ENCODE measurements at places on chromosomes 4 and X.

DNA sequence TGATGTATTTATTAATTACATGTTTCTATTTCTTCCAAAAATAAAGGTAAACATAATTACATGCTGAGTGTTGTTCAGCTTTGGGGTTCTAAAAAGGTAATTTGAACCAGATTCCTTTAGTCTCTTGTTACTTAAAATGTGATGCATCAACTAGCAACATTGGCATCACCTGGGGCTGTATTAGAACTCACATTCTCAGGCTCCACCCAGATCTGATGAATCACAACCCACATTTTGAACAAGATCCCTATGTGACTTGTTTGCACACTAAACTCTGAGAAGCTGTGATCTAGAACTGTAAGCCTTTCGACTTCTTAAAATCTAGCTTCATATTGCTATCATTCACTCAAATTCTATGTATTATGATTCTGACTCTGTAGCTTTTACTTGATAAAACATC lies 23.0 kb upstream of the HS3ST1 start:
- DNase-seq = no peak

DNA sequence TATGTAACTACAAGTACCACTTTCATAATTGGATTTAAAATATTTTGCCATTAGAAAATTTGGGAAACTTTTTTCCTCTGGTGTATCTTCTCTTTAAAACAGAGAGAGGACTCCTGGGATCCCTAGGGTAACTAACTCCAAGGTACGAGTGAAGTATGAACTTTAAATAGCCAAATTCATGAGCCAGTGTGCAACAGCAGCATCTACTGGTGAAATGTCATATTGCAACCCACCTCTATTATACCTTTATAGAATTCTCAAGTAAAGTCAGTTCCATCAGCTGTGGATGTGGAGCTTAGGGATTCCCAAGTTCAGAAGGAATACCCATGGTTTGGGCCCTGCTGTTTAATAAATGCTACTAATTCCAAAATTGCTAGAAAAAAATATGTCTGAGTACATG lies 282.7 kb upstream of the TAPT1 start:
- no peak for DNase-seq

DNA sequence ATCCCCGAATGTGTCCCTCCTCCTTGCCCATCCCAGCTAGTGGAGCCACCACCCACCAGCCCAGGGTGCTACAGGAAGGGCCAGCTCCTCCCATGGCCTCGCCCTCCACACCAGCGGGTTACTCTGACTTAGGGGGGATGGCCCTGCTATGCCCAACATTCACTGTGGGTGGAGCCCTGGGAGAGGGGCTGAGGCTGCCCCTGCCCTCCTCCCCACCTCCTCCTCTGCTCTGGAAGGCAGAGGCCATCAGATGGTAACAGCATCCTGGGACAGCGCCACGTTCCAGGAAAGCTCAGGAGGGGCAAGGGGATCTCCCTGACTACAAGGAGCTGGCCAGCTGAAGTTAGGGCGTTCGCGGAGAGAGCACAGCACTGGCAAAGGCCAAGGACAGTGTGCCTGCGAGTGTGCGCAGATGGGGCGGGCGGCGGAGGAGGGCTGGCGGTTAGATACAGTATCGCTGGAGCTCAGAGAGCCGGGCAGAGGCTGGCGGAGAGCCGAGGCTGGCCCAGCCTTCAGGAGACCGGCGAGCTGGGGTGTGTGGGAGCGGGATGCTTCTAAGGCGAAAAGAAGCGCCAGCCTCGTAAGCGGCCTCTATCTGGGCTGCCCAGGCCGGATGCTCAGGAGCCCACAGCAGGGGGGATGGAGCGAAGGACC lies 1.5 kb downstream of the JAKMIP1 start:
- DNase-seq = no peak

GRCh38 chr4:148495463-148495862 lies 53.2 kb upstream of the NR3C2 start:
- DNase-seq = no peak

- no peak for DNase-seq
These were observed 11.4 kb downstream of the FTSJ1 start for GRCh38 chrX:48487362-48487798.

DNA sequence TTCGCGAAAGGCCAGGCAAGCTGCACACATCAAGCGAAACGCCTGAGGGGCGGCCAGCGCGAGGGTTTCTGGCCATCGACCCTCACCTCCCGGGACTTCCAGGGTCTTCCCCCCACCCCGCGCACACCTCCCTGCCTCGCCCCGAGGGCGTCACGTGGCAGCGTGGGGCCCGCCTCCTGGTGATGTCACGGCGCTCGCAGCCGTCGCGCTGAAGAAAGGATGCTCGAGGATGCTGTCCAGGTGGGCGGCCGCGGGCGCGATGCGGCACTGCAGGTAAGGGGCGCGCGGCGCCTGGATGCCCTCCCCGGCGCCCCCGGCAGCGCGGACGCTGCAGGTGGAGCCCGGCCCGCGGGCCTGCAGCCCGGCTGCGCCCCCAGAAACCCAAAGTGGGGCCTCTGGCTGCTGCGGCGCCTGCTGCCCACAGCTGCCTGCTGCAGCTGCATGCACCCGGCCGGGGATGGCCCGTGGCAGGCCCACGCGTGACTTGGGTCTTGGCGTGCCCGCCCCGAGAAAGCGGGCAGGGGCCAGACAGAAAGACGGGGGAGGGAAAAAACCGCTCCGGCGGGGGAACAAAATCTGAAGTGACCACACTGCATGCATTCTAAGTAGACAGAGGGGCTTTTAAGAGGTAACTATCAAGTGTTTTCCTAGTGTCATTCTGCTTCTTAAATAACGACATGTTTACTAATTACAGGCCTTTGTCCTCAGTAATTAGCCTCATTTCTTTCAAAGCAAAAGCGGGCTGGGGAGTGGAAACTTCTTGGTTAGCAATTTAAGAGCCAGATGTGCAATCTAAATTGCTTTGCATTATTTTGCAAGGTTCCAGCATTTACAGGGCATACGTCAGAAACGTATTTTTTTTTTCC lies 1.7 kb downstream of the CLCN4 start:
- no peak for DNase-seq
